ENCODE measurements at places on chromosomes 13 and 19.

GRCh38 chr13:23898101-23898500 lies 799 bp upstream of the C1QTNF9B start:
- DNase-seq, result peak; percentile 86

DNA sequence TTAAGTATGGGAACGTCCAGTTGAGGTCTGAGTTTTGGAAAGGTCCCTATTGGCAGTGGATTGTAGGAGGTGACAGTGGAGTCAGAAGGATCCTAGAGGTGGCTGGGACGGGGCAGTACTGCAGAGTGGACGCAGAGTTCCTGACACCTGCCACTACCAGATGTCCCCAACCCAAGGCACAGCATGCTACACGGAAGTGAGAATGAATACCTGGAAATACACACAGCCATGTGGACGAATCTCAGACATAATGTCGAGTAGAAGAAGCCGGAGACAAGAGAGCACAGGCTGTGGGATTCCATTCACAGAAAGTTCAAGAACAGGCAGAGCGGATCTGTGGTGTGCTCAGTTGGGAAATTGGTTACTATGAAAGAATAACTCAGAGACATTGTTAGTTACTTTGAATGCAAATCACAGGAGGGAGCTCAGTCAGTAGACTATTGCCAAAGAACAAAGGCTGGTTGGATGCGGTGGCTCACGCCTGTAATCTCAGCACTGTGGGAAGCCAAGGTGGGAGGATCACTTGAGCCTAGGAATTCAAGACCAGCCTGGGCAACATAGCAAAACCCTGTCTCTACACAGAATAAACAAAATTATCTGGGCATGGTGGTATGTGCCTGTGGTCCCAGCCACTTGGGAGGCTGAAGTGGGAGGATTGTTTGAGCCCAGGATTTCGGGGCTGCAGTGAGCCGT lies 37.4 kb downstream of the RYR1 start:
- DNase-seq, result no peak

GRCh38 chr19:6062961-6063575 lies 47.2 kb downstream of the RFX2 start:
- no peak for DNase-seq

- DNase-seq, result peak; percentile 92
Observed at GRCh38 chr13:99432609-99433542, 68.4 kb upstream of the TM9SF2 start.

DNA sequence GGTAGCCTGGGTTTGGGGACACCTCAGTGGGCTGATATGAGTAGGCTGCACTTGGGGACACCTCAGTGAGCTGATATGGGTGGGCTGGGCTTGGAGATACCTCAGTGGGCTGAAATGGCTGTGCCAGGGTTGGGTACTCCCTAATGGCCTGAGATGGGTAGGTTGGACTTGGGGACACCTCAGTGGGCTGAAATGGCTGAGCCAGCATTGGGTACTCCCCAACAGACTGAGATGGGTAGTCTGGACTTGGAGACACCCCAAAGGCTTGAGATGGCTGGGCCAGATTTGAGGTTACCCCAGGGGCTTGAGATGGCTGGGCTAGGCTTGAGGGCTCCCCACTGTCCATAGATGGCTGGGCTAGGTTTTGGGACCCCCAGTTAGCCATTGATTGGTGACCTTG lies 12.1 kb downstream of the IQCN start:
- no peak for DNase-seq

DNA sequence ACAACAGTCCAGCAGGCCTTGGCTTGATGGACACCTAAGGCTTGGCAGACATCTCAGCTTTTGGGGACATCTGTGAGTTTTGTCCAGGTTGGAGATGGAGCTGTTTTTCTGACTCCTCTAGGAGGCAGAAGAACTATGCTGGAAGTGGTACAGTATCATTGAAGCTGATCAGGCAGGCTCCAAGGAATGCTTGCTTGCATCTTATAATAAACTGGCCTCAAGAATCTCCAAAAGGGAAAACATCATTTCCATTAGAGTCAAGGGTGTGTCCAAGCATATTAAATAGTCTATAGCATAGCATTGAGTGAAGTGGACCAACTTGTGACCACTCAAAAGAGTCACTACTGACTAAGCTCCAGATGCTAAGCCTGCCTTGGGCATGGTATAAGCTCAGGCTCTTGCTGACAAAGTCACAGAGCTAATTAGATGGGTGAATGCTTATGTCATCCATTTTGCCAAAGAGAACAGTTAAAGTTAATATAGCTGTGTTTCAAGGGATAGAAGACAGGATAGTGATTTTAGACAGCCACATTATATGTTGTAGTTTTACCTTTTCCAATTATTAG lies 216.0 kb downstream of the DNAJC15 start:
- peak; percentile 52 for DNase-seq

- DNase-seq, result peak; percentile 31
Observed at GRCh38 chr19:10820173-10820572, 15.8 kb downstream of the TMED1 start.
